ENCODE measurements at places on chromosomes 2 and 18.

GRCh38 chr18:4230450-4231168 is 224.5 kb downstream of the DLGAP1 start:
- no peak for DNase-seq

- no peak for DNase-seq
Observed at GRCh38 chr2:237879058-237879430, 19.6 kb downstream of the RAMP1 start.

- DNase-seq: peak; percentile 73
Observed at GRCh38 chr2:196592911-196593881, 46.3 kb upstream of the CCDC150 start.

GRCh38 chr2:44397447-44398175 is 35.9 kb downstream of the CAMKMT start:
- peak; percentile 7 for DNase-seq

GRCh38 chr2:106307860-106308259 is 113.8 kb upstream of the UXS1 start:
- DNase-seq: no peak

DNA sequence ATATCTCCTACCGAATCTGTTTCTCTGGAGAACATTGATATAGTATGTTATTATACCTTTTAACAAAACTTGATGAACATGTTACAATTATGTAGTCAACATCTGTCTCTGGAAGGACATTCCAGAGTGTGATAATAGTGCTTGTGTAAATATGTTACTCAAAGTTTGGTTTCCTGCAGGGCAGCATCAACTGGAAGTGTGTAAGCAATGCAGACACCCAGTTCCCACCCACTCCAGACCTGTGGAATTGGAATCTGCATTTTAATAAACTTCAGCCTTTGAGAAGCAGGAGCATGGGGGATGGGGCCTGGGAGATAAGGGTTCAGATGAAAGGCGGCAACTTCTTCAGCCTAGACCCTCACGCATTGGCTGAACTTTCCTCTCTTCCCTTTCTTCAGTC is 398.9 kb downstream of the RND3 start:
- DNase-seq: no peak

- DNase-seq: no peak
Observed at GRCh38 chr2:96962567-96963203, 23.7 kb downstream of the FAM178B start.

DNA sequence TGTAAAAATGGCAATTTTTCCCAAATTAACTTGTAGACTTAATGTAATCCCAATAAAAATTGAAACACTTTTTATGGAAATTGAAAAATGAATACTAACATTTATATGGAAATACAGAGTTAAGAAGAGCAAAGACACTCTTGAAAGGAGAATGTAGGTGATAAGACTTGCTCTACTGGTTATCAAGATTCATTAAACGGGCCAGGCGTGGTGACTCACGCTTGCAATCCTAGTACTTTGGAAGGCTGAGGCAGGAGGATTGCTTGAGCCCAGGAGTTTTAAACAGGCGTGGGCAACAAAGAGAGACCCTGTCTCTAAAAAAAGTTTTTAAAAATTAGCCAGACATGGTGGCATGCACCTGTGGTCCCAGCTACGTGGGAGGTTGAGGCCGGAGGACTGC is 29.5 kb upstream of the ZNF396 start:
- DNase-seq: no peak

GRCh38 chr2:208320686-208321085 is 54.6 kb downstream of the PIKFYVE start:
- peak; percentile 69 for DNase-seq

DNA sequence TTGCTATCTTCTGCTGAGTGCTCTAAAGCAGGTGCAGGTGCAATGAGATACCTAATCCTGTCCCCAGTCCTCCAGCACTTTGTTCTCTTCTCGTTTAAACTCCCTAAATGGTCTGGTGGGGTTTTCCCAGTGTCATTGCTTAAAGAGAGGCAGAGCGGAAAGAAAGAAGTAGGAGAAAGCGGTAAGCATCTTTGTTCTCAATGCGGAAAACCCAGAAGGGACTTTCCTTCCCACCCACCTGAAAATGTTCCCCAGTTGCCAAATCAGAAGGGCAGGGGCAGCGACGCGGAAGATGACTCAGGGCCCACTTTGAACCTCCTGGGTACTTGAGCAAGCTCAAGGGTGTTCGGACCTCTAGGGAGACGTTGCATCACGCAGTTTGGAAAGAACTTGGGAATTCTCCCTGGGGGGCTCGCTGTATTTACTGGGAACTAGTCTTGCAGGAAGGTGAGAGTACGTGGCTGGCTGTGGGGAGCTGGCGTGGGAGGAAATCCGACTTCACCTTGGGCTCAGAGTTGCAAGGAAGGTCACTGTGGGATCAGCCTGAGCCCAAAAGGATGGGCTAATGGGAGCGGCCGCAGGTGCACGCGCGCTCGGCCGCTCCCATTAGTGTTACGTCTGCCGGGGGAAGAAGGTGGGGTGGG is 589 bp upstream of the SGPP2 start:
- no peak for DNase-seq

- peak; percentile 19 for DNase-seq
Observed at GRCh38 chr2:71691747-71692441, 238.5 kb downstream of the DYSF start.

- DNase-seq: no peak
Observed at GRCh38 chr2:74847070-74847858, 13.3 kb downstream of the HK2 start.

- no peak for DNase-seq
Observed at GRCh38 chr2:70674636-70675430, 93.2 kb downstream of the ADD2 start.

DNA sequence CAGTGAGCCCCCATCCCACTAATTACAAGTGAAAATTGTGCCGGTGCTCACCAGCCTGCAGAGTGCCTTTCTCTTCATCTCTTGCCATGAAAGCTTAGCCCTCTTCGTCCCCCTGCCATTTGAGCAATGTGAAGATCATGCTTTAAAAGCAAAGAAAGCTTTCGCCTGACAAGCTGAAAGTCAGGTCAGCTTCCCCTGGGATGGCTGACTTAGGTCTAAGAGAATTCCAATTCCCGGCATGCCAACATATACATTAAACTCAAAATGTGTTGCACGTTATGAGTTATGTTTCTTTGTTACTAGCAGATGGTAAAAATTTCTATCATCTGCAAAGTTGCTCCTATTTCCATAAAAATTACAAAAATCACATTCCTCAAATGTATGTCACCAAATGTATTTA is 129.8 kb downstream of the AFF3 start:
- DNase-seq: no peak

DNA sequence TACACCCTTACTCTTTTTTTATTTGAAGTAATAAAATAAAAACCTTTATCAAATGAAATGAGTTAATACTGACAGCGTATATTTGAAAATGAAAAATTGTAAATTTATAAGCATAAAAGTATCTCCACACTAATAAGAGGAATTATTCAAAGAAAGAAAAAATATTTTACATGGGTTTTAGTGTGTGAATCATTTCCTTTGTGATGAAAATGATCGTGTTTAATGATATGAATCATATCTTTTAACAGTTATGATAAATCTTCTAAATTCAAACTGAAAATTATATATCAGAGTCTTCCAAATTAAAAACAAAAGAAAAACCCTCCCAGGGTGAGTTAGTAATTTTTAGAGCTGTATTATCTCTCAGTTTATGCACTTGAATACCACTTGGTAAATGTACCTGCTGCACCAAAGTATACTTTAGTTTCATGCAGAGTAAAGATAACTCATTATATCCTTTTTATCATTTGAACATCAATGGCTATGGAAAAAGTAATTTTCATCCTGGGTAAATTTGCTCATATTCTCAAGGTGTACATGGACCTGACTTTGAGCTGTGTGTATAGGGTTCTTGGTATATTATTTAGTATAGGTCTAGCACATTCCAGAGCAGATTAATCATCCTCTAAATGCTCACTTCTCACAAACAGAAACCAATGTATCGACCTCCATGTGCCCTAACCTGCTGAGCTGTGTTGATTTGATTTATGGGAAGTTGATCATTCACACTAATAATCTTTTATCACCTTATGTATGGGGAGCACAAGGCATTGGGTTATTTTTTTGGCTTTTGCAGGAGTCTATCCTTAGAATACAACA is 98.7 kb upstream of the VWC2L start:
- DNase-seq: no peak

GRCh38 chr2:37670378-37671008 is 949 bp downstream of the CDC42EP3 start:
- DNase-seq: no peak

- DNase-seq: no peak
Observed at GRCh38 chr2:42829671-42830440, 37.5 kb upstream of the HAAO start.

DNA sequence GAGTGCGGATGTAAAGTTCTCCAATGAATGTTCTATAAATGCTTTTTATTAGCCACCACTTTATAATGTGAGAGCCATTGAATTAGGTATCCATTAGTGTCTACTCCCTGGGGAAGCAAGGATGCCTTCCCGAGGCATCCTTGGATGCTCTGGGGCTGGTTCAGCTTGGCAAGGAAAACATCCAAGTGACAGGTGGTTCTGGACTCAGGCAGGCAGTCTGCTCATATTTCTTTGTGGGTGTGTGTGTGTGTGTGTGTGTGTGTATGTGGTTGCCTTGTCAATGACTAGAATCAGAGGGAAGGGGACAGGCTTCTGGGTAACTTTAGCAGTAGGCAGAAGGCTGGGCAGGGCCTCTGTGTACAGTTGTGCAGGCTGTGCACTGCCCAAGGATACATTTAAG is 149.2 kb downstream of the TSN start:
- no peak for DNase-seq

- no peak for DNase-seq
Observed at GRCh38 chr18:47077111-47077510, 41.7 kb upstream of the ELOA2 start.

GRCh38 chr2:168853471-168853870 is 36.8 kb downstream of the SPC25 start:
- no peak for DNase-seq

GRCh38 chr2:149743842-149744448 is 156.4 kb upstream of the MMADHC start:
- peak; percentile 30 for DNase-seq

GRCh38 chr18:62634979-62635630 is 80.2 kb upstream of the PHLPP1 start:
- DNase-seq: no peak

- no peak for DNase-seq
Observed at GRCh38 chr2:189982780-189983394, 79.6 kb downstream of the MSTN start.

DNA sequence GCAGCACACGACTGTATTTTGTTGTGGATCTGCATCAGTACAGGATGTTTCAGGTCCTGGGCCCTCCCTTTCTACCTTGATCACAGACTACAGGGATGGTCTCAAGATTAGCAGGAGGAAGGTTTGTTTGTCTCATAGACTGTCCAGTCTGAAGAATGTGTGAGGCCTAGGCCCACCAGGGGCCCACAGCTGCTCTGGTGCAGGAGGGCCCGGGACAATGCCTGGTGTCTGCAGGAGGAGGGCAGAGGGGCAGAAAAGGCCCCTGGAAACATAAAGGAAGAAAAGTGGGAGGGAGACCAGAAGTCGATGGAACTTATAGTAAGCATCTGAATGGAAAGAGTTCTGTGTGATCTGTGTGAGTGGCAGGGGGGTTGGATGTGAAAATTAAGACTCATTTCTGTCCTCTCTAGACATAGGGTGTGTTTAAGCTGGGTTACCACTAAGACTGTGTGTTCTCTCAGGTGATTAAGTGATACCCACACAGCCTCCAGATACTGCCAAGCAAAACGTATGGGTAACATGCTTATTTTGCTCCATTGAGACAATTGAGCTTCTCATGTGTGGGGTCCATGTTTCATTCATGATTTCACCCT is 33.4 kb upstream of the LPIN2 start:
- no peak for DNase-seq

- peak; percentile 55 for DNase-seq
Observed at GRCh38 chr18:44859751-44860439, 179.2 kb downstream of the SETBP1 start.

- peak; percentile 38 for DNase-seq
Observed at GRCh38 chr2:159185401-159186130, 100.9 kb downstream of the WDSUB1 start.

DNA sequence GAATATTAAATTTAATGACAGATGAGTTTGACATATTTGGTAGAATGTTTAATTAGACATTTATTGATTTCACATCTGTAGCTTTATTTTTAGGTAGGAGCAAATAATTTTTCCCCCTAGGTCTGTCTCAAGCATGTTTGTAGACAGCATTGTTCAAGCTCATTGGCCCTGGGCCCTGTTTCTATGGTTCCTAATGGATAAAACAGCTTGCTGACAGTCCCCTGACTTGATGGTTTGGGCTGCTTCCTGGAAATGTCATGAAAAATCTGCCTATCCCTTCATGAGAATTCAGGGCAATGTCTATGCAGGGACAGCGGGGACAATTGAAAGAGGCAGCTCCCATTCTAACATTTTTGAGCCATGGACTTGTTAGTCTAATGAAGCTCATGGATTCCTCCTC is 14.6 kb upstream of the MEP1B start:
- peak; percentile 80 for DNase-seq

DNA sequence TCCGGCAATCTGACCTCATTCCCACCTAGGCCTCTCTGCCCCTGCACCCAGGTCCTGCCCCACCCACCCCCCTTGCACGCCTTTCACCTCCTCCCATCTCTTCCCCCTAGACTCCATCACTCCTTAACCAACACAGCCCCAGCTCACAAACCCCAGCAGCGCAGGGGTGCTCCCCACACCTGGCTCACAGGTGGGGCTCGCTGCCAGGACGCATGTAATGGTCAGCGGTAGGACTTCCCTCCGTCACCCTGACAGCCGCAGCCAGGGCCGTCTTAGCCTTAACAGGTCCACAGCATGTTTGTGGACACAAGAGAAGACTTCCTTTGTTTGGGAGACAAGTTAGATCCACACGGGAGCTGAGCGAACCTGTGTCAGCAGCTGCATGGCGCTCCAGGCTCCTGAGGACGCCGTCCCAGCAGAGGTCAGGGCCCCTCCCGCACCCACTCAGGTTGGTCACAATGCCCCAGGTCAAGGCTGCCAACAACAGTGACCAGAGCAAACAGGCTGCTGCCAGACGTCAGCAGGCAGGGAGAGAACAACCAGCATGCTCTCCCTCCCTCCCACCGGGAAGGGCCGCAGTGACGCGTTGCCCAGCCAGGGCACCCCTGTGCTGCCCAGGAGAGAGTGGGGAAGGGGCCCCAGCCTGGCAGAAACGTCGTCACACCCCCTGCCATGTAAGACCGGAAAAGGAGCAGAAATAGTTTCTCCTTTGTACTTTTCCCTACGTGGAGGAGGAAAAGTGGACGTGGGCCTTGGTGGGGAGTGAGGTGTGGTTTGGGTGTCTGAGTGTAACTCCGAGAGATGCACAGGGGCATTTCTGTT is 68.0 kb downstream of the PXDN start:
- no peak for DNase-seq

GRCh38 chr2:205892251-205892655 is 193.7 kb downstream of the INO80D start:
- no peak for DNase-seq

DNA sequence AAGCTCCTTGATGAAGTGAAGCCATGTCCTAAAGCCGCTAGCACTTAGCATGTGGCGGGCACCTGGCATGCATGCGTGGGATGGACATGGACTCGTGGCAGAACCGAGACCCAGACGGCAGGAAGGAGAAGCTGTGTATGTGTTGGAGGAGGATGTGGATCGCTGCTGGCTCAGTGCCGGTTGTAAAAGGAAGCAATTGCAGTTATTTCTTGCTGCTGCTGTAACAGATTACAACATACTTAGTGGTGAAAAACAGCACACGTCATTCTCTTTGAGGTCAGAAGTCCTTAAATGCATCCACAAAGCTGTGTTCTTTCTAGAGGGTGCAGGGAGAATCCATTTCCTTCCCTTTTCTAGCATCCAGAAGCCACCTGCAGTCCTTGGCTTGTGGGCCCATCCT is 74.6 kb downstream of the AGAP1 start:
- DNase-seq: no peak
